T-cell (primary cell): ENCODE measurements at places on chromosomes 5 and 9.

DNA sequence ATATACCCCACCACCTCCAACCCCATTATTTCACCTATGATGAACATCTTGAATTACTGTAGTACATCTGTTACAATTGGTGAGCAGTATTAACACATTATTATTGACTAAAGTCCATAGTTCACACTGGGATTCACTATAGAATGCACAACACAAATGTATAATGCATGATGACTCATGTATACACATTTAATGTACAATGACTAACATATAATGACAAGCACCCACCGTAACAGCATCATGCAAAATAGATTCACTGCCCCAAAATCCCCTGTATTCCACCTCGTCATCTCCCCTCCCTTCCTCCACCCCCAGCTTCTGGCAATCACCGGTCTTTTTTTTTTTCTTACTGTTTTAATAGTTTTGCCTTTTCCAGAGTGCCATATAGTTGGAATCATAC is 47.1 kb upstream of the NEK6 start:
- no peak for DNase-seq

- no peak for DNase-seq
Measured at GRCh38 chr9:107237873-107238272, 45.2 kb upstream of the RAD23B start.

DNA sequence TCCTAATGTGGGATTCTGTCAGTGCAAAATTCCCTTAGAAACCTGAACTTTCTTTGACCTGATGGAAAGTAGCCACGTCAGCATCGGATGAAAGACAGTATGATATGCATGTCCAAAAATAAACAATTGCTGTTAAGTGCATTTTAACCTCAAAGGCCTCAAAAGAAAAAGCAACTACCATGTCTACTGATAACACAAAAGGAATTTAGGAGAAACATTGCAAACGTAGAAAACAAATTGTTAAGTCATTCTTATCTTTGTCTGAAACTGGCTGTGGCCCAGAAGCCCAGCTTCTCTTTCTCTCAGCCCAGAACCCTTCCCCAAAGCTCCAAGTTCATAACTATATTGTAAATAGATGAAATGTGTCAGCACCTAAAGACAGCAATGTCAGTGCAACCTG is 11.1 kb upstream of the LHFPL2 start:
- no peak for DNase-seq

DNA sequence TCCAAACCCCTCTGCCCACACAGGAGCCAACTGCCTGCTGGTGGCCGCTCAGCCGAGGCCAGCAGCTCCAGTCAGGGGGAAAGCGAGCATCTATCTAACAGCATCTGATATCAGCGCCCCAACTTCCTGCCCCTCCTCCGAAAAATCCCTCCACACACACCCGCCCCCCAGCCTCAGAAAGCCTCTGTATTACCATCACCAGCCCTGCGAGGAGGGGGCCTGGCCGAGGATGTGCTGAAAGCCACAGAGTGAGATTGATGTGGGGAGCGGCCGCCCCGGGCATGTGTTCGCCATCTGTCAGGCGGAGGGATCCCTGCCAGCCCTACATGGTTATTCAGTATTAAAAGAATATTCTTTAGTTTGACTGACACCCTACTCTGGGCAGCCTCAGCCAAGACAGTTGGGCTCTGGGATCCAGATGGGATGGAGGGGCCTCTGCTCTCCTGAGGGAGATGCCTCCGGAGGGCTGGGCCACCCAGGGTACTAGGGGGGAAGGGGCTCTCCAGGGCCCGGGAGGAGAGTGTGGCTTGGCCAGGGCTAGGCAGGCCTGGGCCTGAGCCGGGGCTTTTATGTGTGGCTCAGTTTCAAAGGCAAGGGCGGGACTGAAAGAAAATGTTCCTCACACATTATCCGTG is 98.0 kb downstream of the HSD17B3 start:
- DNase-seq, result no peak

GRCh38 chr9:133875131-133875530 is 117.0 kb downstream of the VAV2 start:
- no peak for DNase-seq

- no peak for DNase-seq
Measured at GRCh38 chr5:55694152-55694830, 17.8 kb downstream of the SLC38A9 start.

GRCh38 chr9:3244963-3245653 is 280.7 kb downstream of the RFX3 start:
- DNase-seq, result no peak

DNA sequence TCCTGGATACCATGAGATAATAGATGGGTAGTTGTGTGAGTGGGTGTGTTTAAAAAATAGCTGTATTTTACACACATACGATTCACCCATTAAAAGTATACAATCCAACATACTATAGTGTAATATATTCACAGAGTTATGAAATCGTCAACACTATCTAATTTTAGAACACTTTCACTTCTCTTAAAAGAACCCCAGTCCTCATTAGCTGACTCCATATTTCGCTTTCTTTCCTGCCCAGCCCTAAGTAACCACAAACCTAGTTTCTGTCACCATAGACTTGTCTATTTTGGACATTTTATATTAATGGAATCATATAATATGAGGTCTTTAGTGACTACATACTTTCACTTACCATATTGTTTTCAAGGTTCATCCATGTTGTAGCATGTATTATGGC is 63.8 kb upstream of the S1PR3 start:
- no peak for DNase-seq

GRCh38 chr9:132370592-132370991 is 15.8 kb upstream of the SETX start:
- DNase-seq, result no peak

DNA sequence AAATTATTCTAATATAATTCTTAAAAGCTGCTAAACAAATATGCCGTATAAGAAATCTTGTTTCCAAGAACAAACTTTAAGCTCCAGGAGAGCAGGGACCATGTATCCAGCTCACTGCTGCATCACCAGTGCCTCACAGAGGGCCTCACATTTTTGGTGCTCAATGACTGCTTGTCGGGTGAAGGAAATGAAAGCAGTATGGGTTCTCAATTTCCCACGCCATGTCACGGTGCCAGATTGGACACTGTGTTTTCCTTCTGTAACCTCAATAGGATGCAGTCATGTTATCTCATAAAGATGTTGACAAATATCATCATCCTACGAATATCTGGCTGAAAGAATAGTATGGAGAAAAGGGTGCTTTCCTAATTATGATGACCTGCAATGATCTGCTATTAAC is 64.7 kb downstream of the POU5F2 start:
- DNase-seq, result no peak

DNA sequence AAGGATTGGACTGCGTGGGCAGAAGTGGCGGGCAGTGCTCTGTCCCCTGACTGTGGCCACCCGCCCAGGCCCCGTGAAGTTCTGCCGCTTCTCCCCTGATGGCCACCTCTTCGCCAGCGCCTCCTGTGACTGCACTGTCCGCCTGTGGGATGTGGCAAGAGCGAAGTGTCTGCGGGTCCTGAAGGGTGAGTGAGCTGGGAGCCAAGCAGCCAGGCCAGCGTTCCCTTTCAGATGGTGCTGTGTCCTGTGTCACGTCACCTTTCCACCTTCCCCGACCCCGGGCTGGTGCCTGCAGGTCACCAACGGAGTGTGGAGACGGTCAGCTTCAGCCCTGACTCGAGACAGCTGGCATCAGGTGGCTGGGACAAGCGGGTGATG is 2.3 kb downstream of the WDR38 start:
- DNase-seq, result no peak

- no peak for DNase-seq
Measured at GRCh38 chr5:127754259-127754658, 51.1 kb downstream of the CCDC192 start.

- DNase-seq, result no peak
Measured at GRCh38 chr9:130989891-130990290, 19.1 kb upstream of the LAMC3 start.

- no peak for DNase-seq
Measured at GRCh38 chr9:96122282-96122681, 179.7 kb downstream of the HSD17B3 start.

GRCh38 chr5:104821606-104822005 is 1259.0 kb upstream of the NUDT12 start:
- no peak for DNase-seq

- no peak for DNase-seq
Measured at GRCh38 chr9:110980261-110980660, 58.0 kb downstream of the LPAR1 start.

GRCh38 chr9:102594241-102594640 is 400.9 kb upstream of the CYLC2 start:
- no peak for DNase-seq

- DNase-seq, result no peak
Measured at GRCh38 chr9:131805803-131806202, 65.9 kb upstream of the RAPGEF1 start.

- DNase-seq, result no peak
Measured at GRCh38 chr5:148974642-148975327, 88.1 kb downstream of the SH3TC2 start.

DNA sequence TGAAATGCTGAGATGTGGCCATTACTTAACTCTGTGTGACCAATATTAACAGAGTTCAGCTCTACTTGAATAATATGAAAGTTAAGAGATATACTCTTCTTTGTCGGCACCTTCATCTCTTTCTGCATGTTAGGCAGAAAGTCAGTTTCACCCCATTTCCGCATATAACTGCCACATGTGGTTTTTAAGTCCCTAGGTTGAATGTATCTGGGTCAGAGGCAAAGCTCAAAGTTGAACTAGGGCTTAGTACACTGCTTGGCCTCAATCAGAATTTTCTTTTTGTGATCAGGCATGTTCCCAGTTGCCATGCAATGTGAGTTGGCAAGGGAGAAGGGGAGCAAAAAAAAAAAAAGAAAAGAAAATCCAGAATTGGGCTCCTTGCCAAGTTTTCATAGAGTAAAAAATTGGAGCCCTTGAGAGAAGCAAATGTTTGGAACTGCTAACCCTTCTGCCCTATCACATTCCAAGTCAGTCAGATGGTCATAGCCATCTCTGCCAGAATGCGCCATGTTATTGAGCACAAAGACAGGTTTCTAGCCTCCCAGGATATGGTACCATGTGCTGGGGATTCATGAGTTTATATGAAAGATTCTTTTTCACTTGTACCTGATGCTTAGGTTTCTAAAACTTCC is 251.2 kb upstream of the RORB start:
- no peak for DNase-seq

DNA sequence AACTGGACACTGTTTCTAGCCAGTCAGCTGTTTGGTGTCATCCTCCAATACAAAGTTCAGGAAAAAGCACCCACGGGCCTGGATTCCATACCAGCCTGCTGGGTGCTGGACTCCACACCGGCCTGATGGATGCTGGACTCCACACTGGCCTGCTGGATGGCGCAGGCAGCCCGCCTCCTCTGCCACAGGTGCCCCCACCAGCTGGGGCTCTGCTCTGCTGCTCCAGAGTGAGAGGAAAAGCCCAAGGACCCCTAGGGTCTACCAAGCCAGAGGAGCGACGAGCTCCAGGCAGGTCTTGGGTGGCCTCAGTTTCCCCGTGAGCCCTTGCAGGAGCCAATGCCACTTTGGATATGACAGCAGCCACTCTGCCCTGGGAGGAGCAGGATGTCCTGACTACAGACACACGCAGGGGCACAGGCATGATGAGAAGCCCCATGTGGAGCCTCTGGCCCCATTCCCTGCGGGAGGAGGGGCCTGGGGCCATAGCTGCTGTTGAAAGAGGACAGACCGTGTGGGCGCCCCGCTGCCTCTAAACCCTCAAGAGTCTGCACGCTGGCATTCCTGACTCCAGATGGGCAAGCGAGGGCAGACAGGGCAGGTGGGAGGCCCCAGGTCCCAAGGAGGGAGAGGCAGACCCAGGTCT is 141.6 kb downstream of the OLFM1 start:
- DNase-seq, result no peak

DNA sequence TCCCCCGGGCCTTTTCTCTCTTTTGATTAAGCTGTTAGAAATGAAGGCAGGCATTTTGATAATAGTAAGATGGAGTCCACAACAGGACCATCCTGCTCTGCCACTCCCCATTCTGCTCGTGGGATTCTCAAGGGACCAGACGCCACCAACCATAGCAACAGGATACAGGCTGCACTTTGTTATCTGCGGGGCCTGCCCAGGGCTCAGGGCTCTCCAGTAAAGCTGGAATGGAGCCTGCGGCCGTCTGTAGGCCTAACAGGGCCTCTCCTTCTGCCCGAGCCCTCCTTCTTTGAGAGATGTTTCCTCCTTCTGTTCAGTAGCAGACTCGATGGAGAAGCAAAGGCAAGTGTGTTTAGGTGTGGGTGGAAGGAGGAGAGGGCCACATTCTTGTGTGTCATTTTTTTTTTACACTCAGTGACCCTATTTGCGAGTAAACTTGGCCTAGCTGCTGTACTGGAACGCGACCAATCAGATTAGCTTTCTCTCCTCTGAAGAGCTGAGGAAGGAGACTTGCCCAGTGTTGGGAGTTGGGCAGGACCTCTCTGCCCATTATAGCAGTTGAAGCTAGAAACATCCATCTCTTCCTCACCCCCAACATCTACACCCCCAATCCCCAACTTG is 8.9 kb upstream of the EPB41L4B start:
- DNase-seq, result no peak

- DNase-seq, result no peak
Measured at GRCh38 chr9:83296123-83296522, 233.2 kb upstream of the RASEF start.

- no peak for DNase-seq
Measured at GRCh38 chr5:146111409-146111808, 6.0 kb upstream of the PLAC8L1 start.

- no peak for DNase-seq
Measured at GRCh38 chr9:137234055-137234697, 3.5 kb downstream of the SLC34A3 start.

DNA sequence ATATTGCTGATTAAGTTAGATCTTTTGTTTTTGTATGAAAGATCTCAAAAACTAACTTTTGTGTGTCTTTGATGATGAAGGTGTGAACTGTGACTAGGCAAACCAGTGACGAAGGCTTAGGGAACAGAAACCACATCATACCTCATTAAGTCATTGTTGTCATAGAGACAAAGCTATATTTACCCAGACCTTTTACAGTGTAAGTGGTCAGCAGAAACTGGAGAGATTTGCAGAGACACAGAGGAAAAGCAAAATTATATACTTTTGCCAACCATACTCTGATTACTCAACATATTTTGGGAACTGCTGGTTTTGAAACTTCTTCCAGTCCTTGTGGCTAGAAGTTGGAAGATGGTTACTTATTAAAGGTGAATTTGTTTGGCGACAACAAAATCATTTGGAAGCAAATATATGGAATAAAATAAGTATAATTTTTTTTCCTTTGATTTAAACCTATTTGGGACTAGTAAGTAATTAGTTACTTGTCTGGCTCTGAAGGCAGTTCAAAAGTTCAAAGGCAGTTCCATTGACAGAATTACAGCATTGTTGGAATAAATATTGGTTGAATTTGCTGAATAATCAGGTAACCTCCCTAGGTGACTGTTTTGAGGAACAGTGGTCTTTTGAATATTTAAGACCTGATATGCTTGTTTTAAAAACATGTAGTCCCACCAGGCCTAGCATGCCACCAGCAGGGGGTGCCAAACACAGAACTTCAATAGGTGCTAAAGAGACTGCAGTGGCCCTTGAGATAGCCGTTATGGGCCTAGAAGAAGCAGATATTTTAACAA is 103.8 kb downstream of the RPS23 start:
- DNase-seq, result peak; percentile 52

DNA sequence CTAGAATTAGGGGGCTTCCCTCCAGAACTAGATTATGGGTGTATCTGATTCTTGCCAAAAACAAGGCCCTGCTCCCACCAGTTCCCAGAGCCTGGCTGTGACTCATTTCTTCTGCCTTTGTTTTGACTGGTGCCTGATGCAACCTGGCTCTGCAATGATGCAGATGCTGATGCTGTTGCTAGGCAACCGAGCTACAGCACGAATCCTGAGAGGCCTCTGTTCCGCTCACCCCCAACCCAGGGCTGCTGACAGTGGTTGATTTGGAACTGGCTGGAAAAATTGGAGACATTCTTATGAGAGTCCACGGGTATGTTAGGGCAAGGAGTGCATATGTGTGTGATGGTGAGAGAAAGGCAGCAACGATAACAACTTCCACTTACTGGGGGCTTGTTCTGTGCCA is 100.3 kb downstream of the NSG2 start:
- no peak for DNase-seq
